ENCODE measurements at places on chromosomes 7 and 10.

- no peak for DNase-seq
Observed at GRCh38 chr7:128003787-128004186, 27.4 kb downstream of the LRRC4 start.

DNA sequence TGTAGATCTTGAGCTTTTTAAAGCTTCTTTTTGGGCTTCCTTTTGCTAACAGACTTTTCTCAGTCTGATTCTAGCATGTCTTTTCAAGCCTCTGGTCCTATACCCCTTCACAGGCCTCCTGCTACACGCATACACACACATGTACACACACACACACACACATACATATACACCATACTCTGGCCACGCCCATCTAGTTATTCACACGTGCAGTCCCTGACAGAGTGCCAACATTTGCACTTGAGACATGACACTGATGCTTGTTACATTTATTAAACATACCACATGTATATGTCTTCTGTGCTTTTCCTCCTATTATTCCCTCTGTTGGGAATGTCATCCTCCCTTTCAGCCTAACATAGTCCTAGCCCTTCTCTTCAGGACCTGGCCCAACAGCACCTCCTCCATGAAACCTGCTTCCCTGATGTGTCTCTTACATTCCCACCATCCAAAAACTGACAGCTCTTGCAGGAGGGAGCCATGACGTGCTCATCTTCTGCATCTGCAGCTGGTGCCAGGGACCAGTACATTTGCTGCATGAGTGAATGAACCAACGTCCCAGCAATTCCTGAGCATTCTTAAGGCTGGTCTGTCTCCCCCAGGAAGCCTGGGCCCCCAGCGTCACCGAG is 222.1 kb downstream of the ARHGAP12 start:
- peak; percentile 49 for DNase-seq

DNA sequence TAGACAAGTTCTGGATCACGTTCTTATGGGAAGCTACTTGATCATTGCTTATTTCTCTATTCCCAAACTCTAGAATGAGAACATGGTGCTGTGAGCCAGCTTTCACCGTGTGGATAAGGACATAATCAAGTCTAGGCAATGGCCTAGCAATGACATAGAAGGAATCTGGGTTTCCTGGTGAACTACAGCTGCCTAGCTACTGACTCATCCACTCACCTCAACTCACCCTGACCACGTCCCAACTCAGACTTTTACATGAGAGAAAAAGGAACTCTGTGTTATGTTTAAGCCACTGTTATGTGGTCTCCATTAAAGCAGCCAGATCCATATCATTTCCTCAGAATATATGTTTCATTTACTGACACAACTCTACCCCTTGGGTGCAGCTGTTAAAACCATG is 18.8 kb upstream of the MET start:
- DNase-seq: no peak

DNA sequence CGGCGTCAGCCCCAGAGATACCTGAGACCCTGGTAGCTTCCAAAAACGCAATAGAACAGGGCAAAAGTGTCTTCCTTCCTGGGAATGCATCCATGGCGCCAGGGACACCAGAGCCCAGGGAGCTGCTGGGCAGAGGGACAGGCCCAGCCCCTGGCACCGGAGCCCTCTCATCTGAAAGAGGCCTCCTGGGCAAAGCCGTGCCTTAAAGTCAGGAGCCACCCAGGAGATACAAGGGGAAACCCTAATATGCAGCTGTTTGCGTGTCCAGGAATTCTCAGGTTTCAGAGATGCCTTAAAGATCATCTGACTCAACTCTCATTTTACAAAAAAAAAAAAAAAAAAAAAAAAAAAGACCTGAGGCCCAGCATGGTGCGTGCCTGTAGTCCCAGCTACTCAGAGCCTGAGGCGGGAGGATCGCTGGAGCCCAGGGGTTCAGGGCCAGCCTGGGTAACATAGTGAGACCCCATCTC is 28.0 kb downstream of the NUDT1 start:
- DNase-seq: no peak

DNA sequence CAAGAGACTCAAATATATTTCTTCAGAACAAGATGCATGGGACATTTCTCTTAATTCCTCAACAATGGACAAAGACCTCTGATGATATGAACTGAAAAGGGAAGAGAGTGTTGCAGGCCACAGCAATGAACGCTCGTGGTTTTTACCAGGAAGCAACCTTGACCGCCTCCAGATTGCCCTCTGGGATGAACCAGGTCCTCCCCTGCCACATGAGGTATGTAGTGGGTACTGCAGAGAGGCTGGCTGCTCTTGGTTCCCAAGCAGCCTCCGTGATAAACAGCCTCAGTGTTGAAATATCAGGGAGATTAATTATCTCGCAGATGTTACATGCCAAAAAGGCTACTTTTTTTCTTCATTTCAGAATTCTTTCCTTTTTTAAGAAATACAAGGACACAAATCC is 338.8 kb downstream of the ELMO1 start:
- DNase-seq: no peak

DNA sequence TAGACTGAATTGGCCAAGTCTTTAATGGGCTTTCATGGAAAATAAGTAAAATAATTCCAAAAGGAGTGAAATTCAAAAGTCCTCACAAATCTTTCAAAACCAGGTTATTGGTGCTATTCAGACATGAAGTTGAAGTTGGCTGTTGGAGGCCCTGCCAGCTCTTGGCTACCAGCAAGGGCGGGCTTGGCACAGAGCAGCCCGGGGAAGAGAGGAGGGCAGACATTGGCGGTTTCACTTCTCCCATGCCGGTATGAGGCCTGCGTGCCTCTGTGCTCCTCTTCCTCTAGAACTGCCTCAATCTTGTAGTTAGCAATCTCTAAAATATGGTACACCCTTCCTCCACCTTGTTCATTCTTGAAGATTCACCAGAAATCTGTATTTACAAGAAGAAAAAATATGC is 16.4 kb upstream of the NPS start:
- no peak for DNase-seq

- no peak for DNase-seq
Observed at GRCh38 chr10:22245567-22245966, 27.8 kb upstream of the EBLN1 start.

DNA sequence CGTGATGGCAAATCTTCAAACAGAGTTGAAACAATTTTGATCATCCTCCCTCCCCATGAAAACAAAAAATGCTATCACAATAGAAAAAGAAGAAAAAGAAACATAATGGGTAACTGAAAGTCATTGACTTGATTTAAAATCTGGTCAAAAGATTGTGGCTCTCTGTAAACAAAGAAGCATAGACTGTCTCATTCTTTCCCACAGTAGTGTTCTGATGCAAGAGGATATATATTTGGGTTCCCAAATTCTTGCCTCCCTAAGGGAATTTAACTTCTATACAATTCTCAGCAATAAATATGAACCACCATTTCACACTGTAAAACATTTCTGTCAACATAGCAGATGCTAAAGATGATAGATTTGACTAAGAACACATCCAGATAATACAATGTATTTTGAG is 32.8 kb upstream of the MEOX2 start:
- DNase-seq: no peak

- DNase-seq: no peak
Observed at GRCh38 chr7:41134300-41135255, 568.3 kb downstream of the INHBA start.

- DNase-seq: no peak
Observed at GRCh38 chr10:17961551-17962422, 10.1 kb downstream of the SLC39A12 start.

DNA sequence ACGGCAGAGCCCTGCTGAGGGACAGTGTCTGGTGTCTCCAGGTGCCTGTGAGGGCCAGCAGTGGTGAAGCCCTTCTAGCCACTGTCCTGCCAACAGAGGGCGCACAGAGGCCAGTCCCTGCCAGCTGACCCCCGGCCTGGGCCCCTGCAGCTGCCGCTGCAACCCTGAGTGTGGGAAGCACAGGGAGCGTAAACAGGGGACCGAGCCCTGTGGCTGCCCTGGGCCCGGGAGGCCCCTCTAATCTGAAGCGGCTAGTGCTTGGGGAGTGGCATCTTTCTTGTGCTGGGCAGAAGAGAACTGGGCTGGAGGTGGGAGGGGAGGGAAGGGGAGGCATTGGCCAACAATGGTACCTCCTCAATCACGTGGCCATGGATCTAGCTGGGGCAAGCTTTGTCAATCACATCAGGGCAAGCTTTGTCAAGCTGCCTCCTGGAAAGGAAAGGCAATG is 34.6 kb downstream of the TRIM8 start:
- peak; percentile 90 for DNase-seq

- no peak for DNase-seq
Observed at GRCh38 chr10:75694790-75695189, 263.4 kb downstream of the LRMDA start.

DNA sequence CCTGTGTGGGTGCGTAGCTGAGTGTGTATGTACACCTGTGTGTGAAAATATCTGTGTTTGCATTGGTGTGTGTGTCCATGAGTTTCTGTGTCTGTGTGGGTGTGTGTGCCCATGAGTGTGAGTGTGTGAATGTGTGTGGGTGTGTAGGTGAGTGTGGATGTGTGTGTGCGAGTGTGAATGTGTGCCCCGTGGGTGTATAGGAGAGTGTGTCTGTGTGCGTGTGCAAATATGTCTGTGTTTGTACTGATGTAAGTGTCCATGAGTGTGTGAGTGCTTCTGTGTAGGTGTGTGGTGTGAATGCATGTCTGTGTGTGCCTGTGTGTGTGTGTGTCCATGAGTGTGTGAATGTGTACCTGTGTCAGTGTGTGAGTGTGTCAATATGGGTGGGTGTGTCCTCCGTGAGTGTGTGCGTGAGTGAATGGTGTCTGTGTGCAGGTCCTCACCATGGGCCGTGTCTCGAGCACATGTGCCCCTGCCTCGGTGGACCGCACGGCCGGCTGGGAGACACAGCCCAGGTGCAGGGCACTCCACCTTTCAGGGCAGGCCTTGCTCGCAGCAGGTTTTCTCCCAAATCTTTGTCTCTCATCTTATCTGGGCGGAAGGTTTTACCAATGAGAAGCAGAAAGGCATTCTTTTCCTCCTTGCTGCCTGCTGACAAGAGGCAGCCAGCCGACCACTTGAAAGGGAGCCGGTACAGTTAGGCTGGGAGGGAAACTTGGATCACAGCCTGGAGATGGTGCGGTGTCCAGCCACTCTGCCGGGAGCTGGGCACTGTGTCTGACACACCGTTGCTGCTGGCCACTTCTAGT is 107.1 kb upstream of the FAM20C start:
- no peak for DNase-seq

- DNase-seq: no peak
Observed at GRCh38 chr10:95635319-95635733, 21.2 kb downstream of the ALDH18A1 start.

DNA sequence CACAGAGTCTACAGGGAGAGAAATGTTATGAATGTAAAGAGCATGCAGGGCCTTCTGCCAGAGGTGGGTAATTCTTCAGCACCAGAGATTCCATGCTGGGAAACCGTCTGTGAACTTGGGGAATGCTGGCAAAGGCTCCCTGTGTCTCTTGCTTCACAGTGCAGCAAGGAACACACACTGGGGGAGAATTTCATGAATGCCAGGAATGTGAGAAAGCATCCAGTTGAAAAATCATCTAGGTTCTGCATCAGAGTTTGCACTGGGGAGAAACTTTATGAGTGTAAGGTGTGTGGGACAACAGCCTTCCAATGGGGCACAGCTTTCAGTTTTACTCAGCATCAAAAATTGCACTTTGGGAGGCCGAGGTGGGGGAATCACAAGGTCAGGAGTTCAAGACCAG is 224.3 kb upstream of the IGFBP3 start:
- DNase-seq: peak; percentile 54

- peak; percentile 90 for DNase-seq
Observed at GRCh38 chr10:19815731-19816410, 361 bp upstream of the PLXDC2 start.

All from tongue (tissue), 3 donors.